Stimulated activated CD4-positive, alpha-beta T cell treated with anti-CD3 and anti-CD28 coated beads, Interleukin-4, amount 100 ng/mL, for 24 hours (primary cell): ENCODE measurements at places on chromosomes 1 and 21.

DNA sequence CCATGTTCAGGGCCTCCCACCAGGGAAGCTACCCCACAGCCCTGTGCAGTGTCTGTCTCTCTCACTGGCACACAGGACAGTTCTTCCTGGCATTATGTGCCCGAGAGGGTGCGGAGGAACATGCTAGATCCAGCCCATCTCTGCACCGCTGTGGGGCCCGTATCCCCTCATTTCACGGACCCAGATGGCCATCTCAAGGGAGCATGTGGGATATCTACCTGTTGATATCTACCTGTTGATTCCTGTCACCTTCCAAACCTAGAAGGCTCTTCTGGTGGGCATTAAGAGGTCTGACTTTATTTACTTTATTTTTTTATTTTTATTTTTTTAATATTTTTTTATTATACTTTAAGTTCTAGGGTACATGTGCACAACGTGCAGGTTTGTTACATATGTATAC is 11.7 kb downstream of the PIK3CD start:
- no peak for DNase-seq

DNA sequence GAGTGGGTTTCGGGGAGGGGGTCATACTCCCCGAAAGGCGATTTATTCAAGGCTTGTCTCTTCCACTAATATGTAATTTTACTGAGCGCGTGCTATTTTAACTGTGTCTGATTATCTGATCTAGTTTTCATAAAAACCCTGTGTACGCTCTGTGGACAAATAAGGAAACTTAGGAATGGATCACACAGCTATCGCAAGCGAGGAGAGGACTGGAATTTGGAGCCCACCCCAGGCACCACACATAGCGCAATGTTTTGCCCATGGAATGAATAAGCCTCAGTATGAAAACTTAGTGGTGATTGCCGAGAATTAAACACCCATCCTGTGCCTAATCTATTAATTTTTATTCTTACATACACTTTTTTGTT is 9.8 kb upstream of the RAB42 start:
- no peak for DNase-seq

DNA sequence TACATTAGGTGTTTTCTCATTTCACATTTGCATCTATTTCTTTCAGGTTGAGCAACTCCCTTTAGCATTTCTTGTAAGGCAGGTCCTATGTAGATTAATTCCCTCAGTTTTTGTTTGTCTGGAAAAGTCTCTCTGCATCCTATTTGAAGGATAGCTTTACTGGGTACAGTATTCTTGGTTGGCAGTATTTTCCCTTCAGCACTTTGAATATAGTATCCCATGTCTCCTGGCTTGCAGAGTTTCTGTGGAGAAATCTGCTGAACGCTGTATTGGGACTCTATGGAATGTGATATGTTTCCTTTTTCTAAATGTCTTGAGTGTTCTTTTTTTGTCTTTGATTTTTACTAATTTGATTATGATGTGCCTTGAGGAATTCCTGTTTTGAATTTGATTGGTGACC is 28.9 kb upstream of the FAM163A start:
- no peak for DNase-seq

DNA sequence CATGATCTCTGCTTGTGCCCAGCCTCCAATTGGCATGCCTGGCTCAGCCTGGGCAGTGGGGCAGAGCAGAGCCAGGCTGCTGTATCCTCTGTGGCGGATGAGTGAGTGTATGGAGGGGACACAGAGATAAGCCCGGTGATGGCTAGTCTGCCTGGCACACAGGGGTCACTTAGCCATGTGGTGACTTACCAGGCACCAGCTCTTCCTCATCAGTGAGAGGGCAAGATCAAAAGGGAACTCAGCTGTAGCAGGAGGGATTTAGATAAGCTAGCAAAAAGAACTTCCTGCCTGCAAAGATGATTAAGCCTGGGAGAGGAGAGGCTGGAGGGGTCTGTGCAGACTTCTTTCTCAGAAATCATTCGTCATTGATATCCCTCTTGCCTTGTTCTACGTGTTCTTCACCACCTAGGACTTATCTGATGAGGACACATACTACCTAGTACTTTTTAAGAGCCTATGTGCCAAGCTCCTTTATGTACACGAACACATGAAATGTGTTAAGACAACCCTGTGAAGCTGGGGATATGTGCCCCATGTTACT is 7.9 kb downstream of the KIF21B start:
- no peak for DNase-seq

DNA sequence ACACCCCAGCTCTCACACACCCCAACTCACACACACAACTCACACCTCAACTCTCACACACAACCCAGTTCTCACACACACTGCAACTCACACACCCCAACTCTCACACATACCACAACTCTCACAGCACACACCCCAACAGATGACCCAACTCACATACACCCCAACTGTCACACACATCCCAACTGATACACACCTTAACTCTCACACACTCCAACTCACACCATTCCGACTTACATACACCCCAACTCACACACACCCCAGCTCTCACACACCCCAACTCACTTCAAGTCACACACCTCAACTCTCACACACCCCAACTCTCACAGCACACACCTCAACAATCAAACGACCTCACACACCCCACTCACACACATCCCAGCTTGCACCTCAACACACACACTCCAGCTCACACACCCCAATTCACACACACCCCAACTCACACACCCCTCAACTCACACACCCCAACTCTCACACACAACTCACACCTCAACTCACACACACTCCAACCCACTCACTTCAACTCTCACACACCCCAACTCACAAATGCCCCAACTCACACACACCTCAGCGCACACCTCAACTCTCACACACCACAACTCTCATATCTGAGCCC is 66.3 kb downstream of the SETD4 start:
- DNase-seq: no peak

GRCh38 chr1:21586222-21586621 is 77.0 kb downstream of the ALPL start:
- DNase-seq: no peak

GRCh38 chr1:7334475-7335035 is 436.5 kb upstream of the VAMP3 start:
- no peak for DNase-seq
